GM18507 (cell line): ENCODE measurements at places on chromosomes 6 and 20.
A peak's percentile ranks its signal among the peaks of the same experiment; 100 is the strongest.

DNA sequence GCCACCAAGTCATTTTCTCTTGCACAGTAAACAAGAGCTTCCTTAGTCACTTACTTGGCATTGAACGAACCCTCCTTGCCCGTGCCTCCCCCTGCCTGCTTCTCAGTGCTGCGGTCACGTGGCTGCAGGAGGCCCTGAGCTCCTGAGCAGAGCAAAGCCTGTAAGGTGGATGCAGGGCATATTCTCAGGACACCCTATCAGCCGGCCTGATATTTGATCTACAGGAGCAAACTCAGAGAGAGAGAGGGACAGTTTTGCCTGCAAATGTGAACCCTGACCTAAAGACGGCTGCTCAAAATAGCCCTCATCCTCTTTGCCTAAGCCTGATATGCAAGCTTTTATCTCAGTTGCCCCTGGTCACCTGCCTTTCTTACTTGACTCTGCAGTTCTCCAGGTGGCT is 93.0 kb upstream of the POPDC3 start:
- DNase-seq = no peak

GRCh38 chr6:111866857-111867256 is 6.4 kb downstream of the FYN start:
- DNase-seq = no peak

- no peak for DNase-seq
Observed at GRCh38 chr6:76644231-76644630, 571.8 kb upstream of the IMPG1 start.

DNA sequence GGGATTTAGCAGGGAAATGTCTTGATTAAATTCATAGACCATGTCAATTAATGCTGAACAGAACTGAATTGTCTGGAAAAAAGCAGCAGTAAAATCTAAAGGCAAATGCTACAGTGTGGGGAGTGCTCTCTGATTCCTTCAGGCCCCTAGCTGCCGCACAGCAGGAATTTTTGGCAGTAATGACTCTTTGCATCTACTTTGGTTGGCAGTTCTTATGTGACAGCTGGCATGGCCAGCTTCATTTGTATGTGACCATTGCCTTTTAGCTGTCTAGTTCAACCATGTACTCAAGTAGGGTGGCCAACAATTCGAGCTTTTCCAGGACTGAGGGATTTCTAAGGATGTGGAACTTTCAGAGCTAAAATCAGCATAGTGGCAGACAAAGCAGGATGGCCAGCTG is 499.1 kb upstream of the MAN1A1 start:
- DNase-seq = no peak

GRCh38 chr6:44268095-44268628 is 2.1 kb upstream of the TMEM151B start:
- peak; percentile 36 for DNase-seq

GRCh38 chr6:85496009-85496579 is 46.2 kb downstream of the NT5E start:
- no peak for DNase-seq

GRCh38 chr20:61387204-61387953 is 135.3 kb downstream of the CDH4 start:
- no peak for DNase-seq

- DNase-seq = no peak
Observed at GRCh38 chr6:129297592-129297991, 412.4 kb downstream of the ARHGAP18 start.

- DNase-seq = peak; percentile 54
Observed at GRCh38 chr20:38859070-38859690, 53.7 kb downstream of the PPP1R16B start.

- no peak for DNase-seq
Observed at GRCh38 chr20:38208523-38208922, 43.5 kb upstream of the TGM2 start.

GRCh38 chr6:33981421-33981820 is 164.5 kb downstream of the GRM4 start:
- no peak for DNase-seq

DNA sequence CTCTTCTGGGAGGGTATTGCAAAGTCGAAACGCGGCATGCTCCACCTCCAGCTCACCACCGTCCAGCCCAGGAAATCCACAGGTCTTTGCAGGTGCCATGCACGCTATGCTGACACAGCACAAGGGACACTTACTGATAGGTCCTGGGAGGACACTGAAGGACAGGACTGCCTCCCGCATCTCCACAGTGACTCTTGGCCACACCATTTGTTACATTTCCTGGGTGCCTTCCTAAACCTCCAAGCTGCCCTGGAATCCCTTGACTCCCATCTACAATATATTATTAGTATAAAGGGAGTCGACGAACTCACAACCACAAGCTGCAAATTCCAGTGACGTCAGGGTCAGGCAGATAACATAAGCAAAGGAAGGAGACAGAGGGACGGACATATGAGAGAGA is 106.9 kb downstream of the JPH2 start:
- DNase-seq = no peak

DNA sequence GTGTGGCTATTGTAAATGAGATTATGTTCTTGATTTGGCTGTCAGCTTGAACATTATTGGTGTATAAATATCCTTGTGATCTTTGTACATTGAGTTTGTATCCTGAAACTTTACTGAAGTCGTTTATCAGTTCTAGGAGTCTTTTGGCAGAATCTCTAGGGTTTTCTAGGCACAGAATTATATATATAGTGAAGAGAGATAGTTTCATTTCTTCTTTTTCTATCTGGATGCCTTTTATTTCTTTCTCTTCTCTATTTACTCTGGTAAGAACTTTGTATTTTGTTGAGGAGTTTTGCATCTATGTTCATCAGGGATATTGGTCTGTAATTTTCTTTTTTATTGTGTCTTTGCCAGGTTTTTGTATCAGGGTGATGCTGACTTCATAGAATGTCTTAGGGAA is 589.2 kb upstream of the MAN1A1 start:
- DNase-seq = no peak

- no peak for DNase-seq
Observed at GRCh38 chr6:122124908-122125307, 274.5 kb upstream of the HSF2 start.

DNA sequence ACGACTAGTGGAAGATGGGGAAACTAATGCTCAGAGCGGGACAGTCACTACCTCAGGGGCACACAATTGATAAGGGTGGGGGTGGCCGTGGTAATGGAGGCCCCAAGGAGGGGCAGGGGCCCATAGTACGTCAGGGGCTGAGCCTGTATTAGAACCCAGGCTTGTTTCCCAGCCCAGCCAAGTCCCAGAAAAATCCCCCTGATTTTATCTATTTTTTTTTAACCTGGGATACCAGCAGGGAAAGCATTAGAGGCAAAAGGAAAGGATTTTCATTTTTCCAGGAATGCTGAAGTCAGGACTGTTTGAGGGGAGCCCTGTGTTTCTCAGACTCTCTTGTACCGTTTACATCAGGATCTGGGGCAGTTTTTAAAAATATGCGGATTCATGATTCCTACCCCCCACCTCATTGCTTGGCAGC is 382 bp downstream of the MYH7B start:
- DNase-seq = no peak
